ENCODE measurements at places on chromosomes 2 and 18. TPM values are rescaled to one million over a fixed set of nuclear protein-coding genes. Genes with fewer than 3 reads are reported as not detected.

TMEM37 gene
- 11.5 TPM for total RNA-seq

- DNase-seq: peak; percentile 32
Observed at GRCh38 chr18:8081872-8082553, 514.9 kb downstream of the PTPRM start.

TRABD2A gene
- total RNA-seq: 1.9 TPM

LOXL3 gene
- 5.9 TPM for total RNA-seq

- no peak for DNase-seq
Observed at GRCh38 chr2:9594366-9595054, 36.3 kb downstream of the YWHAQ start.

VWC2L gene
- total RNA-seq: 0.57 TPM

PROKR1 gene
- not detected for total RNA-seq

PTPRN gene
- total RNA-seq: 2.6 TPM

TTN gene
- 28.2 TPM for total RNA-seq

- no peak for DNase-seq
Observed at GRCh38 chr2:114049280-114049679, 159.4 kb downstream of the ACTR3 start.

GRCh38 chr2:134681201-134681600, 37.6 kb downstream of the TMEM163 start:
- DNase-seq: no peak

- DNase-seq: no peak
Observed at GRCh38 chr2:191202881-191203397, 42.3 kb upstream of the MYO1B start.

CIB4 gene
- 1.3 TPM for total RNA-seq

GRCh38 chr18:39627936-39628335, 2062.3 kb upstream of the CELF4 start:
- DNase-seq: peak; percentile 39

- no peak for DNase-seq
Observed at GRCh38 chr2:50647381-50647780, 384.6 kb downstream of the NRXN1 start.

DNA sequence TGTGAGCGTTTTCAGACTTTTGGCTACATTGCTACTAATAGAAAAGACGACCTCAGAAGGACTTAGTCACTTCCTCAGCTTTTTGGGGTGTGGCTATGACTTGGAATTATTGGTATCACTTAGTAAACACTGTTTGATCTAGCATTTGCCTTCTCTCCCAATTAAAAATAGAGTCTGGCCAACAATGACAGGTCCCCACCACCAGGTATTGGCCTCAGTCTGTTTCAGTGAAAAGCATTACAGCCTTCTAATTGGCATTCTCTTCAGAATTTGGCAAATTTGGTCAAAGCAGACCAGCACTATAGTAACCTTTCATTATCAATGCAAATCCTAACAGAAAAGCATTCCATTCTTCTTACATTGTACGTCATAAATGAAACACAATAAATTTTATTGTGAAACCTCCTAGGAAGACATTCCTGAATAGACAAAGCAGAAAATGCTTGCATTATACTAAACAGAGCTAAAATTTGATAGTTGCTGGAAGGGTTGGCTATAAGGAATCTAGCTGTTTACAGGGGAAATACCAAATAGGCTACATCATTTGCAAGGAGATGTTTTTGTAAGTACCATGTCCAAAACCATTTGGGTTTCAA, 613.9 kb downstream of the IRS1 start:
- DNase-seq: peak; percentile 81

DNA sequence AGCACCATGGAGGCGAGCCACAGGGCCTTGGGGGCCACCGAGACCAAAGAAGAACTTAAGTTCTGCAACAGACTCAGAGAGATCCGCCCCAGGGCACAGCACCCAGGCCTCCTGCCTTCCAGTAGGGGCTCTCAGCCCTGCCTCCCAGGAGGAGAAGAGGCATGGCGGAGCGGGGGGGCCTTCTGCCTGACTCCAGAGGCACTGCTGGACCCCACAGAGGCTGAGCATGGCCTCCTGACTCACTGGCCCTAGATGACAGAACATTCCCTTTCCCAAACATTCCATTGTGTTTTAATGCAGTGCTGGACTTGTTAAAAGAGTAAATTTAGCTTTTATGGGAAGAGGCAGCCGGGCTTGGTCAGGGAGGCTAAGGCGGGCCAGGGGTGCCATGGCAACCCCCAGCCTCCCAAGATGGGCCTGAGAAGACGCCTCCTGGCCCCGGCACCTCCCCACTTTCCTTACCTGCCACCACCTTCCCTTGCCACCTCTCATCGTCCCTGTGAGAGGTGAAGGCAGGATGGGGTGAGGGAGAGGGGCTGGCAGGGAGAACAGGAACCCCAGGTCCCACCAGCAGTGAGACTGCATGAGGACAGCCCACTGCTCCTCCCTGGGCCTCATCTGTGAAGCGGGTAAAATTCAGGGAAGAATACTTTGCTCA, 65.4 kb downstream of the SMAD7 start:
- DNase-seq: no peak

DNA sequence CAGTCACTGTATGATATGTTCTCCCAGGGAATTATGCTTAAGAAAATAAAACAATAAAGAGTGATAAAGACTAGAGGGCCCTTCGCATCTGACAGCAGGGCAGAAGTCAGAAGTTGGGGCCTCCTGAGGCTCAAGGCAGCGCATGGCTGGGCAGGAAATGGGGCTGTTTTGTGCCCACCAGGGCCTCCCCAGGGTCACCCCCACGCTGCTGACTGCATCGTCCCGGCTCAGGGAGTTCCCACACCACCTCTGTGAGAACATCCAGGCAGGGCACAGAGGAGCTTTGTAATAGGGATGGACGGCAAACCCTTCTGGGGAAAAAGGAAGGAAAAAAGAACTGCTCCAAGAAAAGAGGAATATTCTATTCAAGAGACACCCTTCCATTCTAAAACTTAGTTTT, 41.2 kb downstream of the PAX3 start:
- no peak for DNase-seq

DNA sequence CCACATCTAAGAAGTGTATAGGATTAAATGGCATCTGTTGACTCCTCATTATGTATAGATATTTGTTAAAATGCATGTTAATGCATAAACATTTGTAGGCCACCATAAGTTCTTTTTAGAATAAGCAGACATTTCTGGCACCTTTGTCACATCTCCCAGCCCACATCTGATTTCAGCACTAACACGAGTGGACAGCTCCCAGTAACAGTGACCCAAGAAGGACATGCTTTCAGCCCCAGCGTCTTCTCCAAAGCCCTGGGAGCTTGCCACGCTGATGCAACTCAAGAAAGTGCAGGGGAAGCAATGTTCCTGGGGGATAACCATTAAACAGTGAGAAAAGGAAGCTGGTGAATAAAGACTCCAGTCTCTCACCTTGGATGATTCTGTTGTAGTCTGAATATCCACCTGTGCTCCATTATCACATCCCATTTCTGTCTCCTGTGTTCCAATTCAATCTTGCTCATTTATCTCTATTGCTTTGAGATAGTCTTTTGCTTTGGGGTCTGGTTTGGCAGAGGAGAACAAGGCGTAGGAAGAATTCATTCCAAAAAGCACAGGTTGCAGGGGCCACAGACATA, 182.6 kb upstream of the THSD7B start:
- DNase-seq: peak; percentile 66

- DNase-seq: peak; percentile 3
Observed at GRCh38 chr2:192535956-192536921, 341.5 kb upstream of the TMEFF2 start.

DNA sequence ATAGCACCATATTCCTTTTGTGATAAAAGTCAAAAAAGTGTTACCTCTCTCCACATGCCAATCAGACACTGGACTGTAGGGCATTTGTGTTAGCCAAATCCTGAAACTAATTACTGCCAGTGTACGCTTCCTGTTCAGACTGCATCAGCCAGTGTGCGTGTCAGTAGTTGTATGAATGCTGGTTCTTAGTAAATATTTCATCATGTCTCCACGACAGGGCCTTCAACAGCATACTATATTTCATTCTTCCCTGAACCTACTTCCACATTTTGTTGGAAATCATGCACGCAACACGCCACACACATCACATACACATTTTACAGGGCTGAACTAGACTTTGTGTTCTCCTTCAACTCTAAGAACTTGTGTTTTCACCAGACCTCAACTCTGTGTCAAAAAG, 77.5 kb downstream of the EPB41L3 start:
- no peak for DNase-seq

DNA sequence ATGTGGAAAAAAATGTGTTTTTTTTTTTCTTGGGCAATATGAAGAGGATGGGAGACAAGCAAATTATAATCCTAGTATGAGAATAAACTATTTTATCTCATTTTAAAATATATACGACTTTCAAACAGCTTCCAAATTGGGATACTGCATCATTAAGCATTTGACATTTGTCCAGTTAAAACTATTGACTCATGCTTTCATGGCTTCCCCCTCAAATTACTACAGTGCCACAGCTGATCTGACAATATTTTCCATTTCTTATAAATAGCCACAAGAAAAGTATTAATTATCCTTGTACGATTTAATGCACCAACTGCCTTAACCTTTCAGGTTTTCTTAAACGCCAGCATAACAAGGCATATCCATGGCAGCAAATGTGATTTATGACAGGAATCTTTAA, 1134.8 kb upstream of the ZEB2 start:
- no peak for DNase-seq

- no peak for DNase-seq
Observed at GRCh38 chr2:232280341-232280740, 98.2 kb upstream of the ALPP start.

SERPINB7 gene
- 0.12 TPM for total RNA-seq

- DNase-seq: no peak
Observed at GRCh38 chr2:112938904-112939303, 27.9 kb downstream of the IL37 start.

- DNase-seq: peak; percentile 34
Observed at GRCh38 chr2:149716687-149717086, 129.1 kb upstream of the MMADHC start.

DNA sequence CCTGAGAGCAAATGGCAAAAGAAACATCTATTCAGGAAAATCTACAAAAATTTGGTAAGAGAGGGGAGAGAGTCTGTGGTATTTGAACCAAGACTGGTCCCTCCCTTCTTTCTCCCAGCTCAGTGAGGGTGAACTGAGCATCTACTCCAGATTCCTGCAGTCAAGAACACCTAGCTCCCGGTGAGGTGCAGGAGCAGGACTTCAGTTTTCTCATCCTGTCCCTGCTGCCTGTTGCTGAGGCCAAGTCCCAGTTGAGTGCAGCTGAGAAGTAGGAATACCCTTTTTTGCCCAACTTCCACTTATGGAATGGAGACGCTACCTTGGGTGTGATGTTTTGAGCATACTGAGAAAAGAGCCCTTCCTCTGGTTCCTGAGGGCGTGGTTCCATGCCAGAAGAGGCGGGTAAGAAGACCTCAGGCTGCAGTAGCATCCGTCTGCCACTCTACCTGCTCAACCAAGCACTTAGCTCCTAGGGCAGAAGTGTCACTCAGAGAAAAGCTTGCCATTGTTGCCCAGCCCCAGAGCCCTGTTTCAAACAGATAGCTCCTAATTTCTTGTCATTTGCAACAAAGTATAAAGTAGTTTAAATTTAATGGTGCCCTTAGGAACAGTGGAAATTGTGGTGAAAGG, 112.9 kb downstream of the SOS1 start:
- no peak for DNase-seq

GRCh38 chr2:120272763-120273481, 20.3 kb downstream of the RALB start:
- no peak for DNase-seq

All from lung (tissue), 17 donors.